T-helper 2 cell (primary cell): ENCODE measurements at places on chromosomes 1 and 21.

- no peak for DNase-seq
These were observed 9.1 kb downstream of the OLIG1 start for GRCh38 chr21:33078907-33079582.

DNA sequence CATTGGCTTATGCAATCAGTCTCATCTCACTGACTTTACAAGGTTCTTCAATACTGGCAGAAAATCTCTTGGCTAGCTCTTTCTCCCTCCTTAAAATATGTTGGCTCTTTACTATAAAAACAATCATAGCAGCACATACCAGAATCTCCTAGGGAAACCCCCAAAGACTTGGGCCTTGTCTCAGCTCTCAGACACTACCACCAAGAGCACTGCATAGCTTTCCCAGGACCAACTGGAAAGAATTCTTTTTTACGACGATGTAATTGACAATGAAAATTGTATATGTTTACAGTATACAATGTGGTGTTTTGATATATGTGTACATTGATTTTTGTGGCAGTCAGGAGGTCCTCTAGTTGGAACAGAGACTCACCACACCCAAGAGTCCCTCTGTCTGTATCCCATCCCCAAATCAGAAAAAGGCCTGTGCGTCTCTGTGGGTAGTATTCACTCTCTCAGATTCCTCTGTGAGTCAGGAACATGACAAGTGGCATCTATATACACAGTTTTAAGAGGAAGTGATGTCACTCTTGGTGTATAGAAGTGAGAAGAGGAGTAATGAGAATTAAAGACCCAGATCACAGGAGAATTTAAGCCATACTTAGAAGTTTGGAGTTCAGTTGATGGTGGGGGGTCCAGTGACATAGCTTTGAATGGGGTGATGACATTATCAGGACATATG lies 21.1 kb downstream of the SMAP2 start:
- peak; percentile 27 for DNase-seq

DNA sequence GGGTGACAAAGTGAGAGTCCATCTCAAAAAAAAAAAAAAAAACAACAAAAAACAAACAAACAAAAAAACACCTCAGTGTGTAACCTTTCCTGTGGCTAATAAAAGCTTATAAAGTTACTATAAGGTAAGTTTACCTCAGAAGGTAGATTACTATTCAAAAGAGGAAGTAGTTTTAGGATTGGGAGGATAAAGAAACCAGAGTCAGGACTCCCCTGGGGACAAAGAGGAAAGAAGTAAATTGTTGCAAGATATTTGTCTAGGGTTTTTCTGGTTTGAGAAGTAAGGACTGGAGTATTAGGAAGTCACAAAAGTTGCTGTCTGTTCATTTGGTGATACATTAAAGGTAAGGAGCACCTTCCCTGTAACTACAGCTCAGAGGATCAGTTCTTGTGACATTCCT lies 23.8 kb upstream of the CENPF start:
- no peak for DNase-seq

- DNase-seq = no peak
These were observed 115.1 kb downstream of the PLPP3 start for GRCh38 chr1:56464294-56464693.

DNA sequence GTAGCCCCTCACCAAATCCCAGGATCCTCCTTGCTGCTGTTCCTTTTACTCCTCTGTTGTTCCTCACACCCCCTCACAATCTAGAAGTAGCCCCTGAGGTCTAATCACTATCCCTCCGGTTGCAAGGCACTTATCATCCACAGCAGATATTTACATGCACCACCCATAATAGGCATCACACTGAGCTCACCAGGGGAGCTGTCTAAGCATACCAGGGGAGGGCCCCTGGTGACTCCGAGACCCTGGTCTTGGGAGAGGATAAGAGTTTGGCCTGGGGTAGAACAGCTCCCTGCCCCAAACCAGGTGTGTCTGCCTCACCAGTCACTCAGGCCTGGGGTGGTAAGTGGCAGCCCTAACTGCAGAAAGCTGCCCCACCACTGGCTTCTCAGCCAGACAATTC lies 37.3 kb upstream of the ZC3H12A start:
- DNase-seq = no peak

GRCh38 chr1:33326785-33327184 lies 5.9 kb upstream of the A3GALT2 start:
- DNase-seq = no peak

DNA sequence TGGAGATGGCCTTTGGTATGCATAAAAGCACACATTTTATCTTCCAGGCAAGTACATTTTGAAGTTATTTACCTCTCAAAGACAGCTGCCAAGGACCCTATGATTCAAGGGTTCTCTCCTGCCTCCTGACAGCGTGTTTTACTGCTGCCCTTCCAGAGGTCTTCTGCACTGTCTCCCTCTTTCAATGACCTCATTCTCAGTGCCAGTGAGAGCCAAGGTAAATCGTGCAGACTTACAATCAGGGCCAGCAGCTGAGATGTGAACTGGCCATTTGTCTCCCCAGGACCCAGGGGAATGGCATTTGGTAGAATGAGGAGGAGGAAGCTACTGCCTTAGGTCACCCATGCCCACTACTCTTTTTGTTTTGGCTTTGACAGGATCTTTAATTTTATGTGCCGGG lies 84.2 kb upstream of the FGGY start:
- no peak for DNase-seq
